ENCODE measurements at places on chromosomes 4 and X.

GRCh38 chrX:17567821-17568220 is 169.5 kb upstream of the SCML1 start:
- DNase-seq: no peak

DNA sequence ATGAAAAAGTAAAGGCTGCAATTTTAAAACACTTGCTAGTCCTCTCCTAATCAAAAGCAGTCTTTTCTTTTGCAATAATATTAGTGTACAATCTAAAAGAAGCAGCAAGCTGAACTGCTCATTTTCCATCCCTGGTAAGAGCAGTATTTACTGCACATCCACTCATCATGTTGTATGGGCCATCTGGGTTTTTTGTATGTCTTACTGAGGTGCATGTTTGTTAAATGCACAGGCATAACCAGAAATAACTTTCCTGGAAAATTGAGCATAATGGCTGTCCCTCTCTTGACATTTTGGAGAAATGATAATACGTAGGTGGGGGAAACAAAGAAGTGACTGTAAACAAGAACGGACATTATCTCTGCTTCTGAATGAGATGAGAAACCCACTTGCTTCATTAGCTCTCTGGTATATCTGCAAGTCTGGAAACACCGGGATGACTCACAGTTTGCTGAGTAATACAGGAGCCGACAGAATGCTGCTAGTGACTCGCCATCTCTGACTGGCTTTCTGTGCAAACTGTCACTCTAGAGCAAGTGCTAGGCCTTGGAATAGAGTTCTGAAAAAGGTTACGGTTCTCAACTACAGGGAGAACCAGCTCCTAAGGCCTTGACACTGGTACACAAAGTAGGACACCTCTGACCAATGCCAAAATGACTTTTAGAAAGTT is 85.7 kb upstream of the MTM1 start:
- DNase-seq: peak; percentile 43

DNA sequence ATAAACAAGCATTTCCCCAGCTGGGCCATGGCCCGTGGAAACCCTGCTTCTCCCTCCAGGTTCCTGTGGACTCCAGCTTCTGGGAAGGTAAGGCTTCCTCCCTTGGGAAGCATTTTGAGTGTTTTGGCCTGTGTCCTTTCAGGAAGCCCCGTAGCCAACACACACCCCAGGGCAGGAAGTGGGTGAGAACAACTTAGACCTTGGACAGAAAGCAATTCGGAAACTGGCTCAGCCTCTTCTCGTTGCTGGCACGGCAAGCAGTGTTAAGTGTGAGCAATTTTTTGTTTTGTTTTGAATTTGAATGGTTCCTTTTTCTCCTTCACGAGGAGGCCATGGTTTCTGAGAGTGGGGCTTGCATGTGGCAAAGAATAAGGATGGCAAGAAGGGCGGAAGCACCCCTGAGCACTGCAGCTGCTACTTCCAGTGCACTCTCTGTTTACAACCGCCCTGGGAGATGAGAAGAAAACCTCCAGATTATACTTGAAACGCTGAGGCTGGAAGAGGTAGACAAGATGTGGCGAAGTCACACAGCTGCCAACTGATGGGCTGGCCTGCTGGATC is 14.1 kb upstream of the CYTL1 start:
- DNase-seq: no peak

DNA sequence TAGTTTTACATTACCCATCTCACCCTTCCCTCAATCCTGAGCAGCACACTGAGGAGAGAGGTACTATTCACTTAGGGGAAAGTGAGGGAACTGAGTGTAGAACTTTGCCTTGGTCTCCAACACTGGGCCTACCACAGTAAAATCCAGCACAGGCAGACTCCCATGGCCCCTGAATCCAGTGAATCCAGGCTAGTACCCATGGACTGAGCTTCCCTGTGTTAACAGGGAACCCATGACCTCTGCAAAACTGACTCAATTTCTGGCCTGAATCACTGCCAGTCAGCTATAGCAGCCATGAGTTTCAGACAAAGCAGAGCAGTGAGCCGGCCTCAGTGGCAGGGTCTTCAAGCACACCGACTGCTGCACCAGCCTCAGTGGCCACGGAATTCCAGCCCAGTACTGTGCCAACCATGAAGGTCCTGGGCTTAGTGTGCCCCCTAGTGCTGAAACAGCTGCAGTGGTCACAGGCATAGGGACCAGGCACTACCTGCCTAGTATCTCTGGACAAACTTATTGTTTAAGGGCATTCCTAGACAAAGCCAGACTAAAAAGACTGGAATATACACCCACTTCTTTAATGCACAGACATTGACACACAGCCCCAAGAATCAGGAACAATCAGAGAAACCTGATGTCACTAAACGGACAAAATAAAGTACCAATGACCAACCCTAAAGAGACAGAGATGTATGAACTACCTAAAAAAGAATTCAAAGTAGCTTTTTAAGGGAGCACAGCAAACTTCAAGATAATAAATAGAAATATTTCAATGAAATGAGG is 127.4 kb upstream of the RPL34 start:
- DNase-seq: no peak

DNA sequence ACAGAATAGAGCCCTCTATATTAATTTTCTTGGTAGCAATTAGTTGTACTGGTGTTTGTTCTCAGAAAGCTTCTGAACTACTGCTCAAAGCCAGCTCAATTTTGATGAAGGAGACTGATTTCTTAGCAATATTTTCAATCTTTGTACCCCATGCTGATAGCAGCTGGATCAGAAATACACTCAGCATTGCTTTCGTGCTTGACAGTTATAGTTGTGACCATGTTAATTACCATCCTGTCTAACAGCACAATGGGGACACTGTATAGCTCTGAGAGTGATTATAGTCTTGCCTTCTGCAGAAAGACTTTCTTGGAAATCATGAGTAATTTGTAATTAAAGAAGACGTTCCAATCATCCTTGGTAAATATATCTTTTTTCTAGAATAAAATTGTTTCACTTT is 79.7 kb upstream of the GNPDA2 start:
- DNase-seq: no peak

DNA sequence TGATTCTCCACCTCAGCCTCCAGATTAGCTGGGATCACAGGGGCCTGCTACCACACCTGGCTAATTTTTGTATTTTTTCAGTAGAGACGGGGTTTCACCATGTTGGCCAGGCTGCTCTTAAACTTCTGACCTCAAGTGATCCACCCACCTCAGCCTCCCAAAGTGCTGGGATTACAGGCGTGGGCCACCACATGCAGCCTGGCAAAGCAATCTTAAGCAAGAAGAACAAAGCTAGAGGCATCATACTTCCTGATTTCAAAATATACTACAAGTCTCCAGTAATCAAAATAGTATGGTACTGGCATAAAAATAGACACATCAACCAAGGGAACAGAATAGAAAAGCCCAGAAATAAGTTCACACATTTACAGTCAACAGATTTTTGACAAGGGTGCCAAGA is 12.8 kb upstream of the F8A1 start:
- DNase-seq: no peak

DNA sequence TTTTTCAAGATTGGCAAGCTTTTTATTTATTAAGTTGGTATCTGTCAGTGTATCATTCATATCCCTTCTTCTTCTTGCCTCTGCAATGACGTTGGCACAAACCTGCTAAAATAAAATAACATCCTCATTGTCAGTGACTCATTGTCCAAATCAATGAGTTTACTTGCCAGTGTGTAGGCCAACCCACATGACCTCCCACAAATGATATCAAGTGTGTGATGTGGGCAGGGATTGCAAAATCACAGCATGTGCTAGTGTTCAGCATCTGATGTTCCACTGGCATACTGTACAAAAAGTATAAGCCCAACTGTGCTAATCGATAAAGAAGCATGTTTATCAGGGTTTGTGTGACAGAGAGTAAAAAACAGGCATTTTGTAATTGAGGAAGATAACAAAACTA is 25.5 kb downstream of the GPAT3 start:
- no peak for DNase-seq

- DNase-seq: no peak
Measured at GRCh38 chr4:1879485-1879884, 8.3 kb downstream of the NSD2 start.

DNA sequence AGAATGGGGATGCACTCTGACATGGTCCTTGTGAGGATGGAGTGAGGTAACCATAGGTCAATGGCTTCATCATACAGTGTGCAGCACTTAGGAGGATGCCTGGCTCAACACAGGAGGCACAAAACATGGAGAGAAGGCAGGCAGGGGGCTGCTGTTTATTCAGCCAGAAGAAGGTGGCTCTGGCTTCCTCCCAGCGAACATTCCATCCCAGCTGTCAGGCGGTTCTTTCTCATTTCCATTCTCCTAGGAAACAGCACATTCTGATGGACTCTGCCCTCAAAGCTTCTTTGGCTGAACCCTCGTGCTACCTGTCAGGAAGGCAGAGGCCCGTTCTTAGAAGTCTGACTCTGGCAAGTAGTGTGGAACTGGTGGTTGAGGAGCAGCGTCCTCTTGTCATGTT is 18.6 kb downstream of the STK32B start:
- no peak for DNase-seq

DNA sequence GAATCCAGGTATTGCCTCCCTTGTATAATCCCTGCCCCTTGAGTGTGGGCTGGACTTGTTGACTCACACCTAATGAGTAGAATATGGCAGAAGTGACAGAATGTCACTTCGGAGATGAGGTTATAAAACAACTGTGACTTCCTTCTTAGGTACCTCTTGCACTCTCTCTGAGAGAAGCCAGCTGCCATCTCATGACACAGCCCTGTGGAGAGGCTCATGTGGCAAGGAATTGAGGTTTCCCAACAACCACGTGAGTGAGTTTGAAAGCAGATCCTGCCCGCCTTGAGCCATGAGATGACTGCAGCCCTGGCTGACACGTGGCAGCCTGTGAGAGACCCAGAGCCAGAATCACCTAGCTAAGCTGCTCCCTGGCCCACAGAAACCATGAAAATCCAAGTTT is 13.5 kb downstream of the ASB11 start:
- DNase-seq: no peak

- DNase-seq: no peak
Measured at GRCh38 chr4:76499461-76499860, 64.4 kb downstream of the SHROOM3 start.

DNA sequence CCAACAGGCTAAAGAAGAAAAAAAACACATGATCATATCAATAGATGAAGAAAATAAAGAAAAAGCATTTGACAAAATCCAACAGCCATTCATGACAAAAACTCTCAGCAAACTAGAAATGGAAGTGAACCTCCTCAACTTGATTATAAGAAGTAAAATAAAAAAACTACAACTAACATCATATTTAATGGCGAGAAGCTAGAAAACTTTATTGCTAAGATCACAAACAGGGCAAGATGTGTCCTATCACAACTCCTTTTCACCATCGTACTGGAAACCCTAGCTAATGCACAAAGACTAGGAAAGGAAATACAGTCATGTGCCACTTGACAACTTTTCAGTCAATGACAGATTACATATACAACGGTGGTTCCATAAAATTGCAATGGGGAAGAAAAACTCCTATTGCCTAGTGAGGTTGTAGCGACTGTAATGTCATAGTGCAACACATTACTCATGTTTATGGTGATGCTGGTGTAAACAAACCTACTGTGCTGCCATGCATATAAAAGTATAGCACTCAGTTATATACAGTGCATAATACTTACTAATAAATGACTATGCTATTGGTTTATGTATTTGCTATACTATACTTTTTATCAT is 12.1 kb upstream of the MANBA start:
- DNase-seq: no peak

DNA sequence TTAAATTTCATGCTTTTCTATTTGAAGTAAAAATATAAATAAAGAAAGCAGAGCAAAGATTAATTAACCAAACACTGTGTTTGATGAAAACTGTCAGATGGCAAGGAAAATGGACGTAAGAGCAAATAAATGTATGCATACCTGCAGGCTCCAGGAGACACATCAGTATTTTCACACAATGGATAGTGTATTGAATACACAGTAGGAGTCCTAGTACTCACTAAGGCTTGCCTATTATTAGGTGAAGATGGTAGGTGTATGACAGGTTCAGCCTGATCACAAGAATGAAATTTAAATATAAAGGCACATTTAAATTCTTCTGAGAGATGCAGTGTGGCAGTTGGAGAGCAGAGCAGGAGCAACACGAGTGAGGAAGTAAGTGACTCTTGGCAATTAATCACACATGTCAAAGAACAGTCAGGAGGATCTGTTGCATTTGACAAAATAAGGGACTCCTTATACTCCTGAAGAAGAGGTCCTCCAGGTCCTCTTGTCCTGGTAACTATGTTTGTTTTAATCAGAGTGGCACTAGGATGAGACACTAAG is 106.0 kb upstream of the NDST4 start:
- no peak for DNase-seq

- DNase-seq: no peak
Measured at GRCh38 chrX:139106069-139106468, 394.6 kb upstream of the FGF13 start.

DNA sequence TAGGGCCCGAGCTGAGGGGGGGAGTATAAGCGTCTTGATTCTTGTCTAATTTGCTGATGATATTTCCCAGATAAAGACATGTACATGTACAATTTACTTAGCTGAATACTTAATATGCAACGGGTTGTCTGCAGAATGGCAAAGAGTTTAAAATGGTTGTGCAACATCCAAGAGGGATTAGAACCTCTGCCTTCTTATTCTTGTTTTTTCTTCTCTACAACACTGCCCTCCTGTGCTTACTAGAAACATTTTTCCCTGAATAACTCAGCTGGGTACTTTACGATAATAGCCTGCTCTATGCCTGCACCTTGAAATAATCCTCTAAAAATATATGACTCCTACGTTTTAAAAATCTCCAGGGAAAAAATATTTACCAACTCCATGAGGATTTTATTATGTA is 41.8 kb downstream of the INTS12 start:
- DNase-seq: no peak

DNA sequence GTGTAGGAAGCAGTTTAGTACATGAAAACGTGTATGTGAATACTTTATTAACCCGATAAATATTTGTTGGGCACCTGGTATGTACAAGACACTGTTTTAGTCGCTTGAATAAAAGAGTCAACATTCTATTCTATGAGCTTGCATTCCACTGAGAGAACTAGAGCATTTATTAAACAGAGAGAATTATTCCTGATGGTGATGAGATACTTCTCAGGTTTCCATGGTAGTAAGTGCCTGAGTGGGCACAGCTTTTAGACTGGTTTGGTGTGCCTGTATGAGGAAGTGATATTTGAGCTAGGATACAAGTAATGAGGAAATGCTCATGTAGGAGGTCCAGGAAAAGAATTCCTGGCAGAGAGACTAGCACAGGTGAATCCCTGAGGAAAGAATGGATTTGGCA is 94.2 kb downstream of the ATP10D start:
- no peak for DNase-seq

DNA sequence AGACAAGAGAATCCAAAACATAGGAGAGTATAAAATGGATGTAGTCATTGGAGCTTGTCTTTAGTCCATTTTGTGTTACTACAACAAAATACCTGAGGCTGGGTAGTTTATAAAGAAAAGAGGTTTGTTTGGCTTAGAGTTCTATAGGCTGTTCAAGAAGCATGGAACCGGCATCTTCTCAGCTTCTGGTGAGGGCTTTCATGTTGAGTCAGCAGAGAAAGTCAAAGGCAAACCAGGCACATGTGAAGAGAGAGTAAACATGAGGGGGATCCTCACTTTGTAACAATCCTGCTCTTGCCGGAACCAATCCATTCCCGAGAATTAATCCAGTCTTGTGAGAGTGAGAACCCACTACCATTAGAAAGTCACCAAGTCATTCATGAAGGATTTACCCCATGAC is 8.1 kb upstream of the HCCS start:
- no peak for DNase-seq

Measured in stimulated activated CD8-positive, alpha-beta memory T cell treated with anti-CD3 and anti-CD28 coated beads, Interleukin-15, amount 100 ng/mL, for 4 hours (primary cell).